Right hindlimb (tissue), 1 donor: ENCODE measurements at places on chromosomes 11 and 22.
A peak's percentile ranks its signal among the peaks of the same experiment; 100 is the strongest.

- DNase-seq: no peak
Observed at GRCh38 chr22:44204739-44205515, 24.2 kb downstream of the PARVG start.

DNA sequence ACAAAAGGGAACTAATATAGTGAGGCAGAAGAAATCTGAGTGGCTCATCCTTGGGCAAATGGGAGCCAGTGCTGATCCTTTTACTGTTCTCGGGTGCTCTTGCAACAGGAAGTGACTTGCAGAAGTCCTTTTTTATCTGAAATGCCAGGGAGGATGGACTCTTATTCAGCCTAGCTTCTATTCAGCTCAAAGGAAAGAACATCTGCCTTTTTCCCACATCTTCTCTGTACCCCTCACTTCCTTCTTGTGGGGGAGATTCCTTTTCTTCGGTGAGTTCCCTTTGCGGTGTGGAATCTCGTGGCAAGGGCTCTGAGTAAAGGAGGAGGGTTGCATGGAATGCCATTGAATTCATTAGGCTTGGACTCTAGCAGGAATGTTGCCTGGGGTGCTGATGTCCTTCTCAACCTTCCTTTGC, 76.2 kb downstream of the ZBTB16 start:
- DNase-seq: no peak

DNA sequence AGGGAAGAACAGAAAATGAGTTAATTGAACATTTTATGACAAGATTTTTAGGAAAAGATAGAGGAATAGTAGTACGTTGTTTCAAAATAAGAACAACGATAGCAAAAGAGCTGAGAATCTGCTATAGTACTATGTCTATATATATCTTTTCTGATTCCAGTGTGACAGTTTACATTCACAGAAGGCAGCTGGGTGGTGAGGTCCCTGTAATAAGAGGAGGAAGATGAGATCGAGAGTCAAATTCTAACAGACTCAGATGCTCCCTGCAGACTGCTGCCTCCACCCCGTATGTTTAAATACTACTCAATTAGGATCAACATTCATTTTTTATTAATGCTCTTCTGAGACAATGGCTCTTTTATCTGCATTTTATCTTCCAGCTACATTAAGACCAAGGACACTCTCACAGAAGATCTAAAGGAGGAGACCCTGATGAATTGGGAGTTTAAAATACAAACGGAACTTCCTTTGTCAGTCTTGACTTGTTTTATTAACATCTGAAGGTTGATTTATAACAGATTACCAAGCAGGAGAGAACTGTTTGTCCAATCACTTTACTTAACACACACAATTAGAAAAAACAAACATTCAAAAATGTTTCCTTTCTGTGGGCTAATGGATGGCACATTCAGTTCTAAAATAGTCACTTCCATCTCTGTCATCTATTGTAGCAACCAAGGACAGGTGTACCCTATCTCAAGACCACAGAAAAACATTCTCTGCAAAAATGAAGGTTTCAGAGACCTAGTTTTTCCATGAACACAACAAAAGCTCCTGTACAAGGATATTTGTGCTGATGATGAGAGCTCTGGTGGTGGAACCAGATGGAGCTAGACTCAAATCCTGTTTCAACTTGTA, 240.2 kb downstream of the CADM1 start:
- DNase-seq: no peak

DNA sequence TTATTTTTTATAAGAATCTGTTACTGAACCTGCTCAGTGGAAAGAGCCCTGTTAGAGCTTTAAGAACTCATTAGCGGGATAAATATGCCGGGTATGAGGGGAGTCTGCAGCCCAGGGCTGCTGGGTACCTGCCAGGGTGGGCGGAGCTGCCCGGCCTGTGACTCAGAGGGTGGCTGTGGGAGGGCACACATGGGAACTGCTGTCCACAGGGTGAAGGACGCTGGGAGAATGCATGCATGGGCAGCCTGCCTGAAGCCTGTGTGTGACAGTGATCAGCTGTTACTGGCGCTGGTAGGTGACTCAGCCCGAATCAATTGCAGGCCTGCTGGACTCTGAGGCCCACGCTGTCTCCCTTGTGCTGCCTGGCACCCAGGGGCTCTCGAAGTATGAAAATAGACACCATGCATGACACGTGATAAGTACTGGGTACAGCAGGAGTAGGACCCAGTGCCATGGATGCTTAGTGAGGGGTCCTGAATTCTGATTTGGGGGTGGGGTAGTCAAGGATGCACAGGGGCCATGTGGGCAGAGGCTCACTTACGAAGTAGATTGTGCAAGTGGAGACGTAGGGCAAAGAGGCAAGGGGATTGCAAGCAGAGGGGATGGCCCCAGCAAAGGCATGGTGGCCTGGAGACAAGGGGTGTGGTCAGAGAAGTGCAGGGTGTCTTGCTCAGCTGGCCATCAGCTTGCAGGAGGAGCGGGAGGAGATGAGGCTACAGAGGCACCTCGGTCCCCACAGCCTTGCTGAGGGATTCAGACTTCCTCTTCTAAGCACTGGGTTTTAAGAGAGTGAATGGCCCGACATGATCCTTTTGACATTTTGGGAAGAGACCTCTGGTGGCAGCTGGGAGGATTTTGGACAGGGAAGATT, 36.5 kb downstream of the GRIK4 start:
- DNase-seq: peak; percentile 85

DNA sequence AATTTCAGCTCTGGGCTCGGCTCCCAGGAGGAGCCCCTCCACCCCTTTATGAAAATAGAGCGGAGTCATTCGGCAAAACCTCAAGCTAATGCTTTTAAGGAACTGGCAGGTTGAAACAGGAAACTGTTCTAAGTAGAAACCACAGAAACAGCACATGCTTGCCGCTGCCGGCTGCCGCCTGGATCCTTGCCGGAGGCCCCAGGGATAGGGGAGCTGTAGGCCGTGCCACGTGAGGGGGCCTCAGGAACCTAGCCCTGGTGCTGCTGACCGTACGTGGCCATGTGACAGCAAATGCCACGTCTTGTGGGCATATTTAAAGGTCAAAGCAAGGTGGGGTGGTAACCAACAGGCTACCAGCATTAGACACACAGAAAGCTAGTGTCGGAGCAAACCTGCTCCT, 77.9 kb upstream of the TIMP3 start:
- peak; percentile 90 for DNase-seq

- DNase-seq: no peak
Observed at GRCh38 chr11:7638710-7639642, 34.3 kb downstream of the CYB5R2 start.

- peak; percentile 71 for DNase-seq
Observed at GRCh38 chr11:2194877-2195755, 23.5 kb upstream of the TH start.
